ENCODE measurements at places on chromosomes 7 and 10.

DNA sequence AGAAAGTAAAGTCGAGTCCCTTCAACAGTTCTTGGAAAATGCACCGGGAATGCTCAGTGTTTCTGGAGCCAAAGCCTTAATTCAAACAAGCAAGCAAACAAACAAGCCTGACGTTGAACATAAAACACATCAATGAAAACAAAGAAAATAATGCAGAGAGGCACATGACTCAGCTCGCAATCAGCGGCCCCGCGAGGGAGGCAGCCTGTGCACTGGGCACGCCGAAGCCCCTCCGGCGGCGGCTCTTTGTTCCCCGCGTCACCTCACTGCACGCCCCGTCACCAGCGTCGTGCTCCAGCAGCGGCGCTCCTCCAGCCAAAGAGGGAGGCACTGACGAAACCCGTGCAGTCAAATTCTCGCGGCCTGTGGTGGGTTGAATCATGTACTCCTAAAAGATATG lies 151.5 kb downstream of the DNAJB6 start:
- peak; percentile 18 for DNase-seq
- peaks cover 26% of the 10 kb centered on the region for H3K36me3 ChIP-seq
- H3K4me1 ChIP-seq = peaks cover 37% of the 10 kb centered on the region
- H3K27me3 ChIP-seq = peaks cover 37% of the 10 kb centered on the region
- H3K4me3 ChIP-seq = no peak overlapping the region

- H3K36me3 ChIP-seq = peaks cover 9% of the 10 kb centered on the region
- no peak overlapping the region for H3K27ac ChIP-seq
- no peaks in the 10 kb centered on the region for H3K27me3 ChIP-seq
Observed at GRCh38 chr10:31953080-31953479, 24.4 kb upstream of the ARHGAP12 start.

DNA sequence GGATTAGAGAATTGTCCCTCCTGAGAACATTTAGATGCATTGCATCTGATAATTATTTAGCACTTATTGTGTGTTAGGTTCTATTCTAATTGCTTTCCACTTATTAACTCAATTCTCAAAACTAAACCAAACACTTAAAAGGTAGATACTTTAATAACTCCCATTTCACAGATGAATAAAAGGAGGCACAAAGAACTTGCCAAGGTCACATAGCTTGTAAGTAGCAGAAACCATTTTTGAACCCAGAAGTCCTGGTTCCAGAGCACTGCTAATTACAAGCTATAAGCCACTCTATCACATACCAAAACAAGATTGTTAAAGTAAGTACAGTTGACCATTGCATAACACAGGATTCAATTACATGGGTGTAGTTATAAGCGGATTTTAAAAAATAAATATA lies 164.9 kb downstream of the CPED1 start:
- no peaks in the 10 kb centered on the region for H3K4me1 ChIP-seq
- peaks cover 32% of the 10 kb centered on the region for H3K27me3 ChIP-seq
- H3K36me3 ChIP-seq = no peaks in the 10 kb centered on the region
- H3K27ac ChIP-seq = no peak overlapping the region
- DNase-seq = no peak

DNA sequence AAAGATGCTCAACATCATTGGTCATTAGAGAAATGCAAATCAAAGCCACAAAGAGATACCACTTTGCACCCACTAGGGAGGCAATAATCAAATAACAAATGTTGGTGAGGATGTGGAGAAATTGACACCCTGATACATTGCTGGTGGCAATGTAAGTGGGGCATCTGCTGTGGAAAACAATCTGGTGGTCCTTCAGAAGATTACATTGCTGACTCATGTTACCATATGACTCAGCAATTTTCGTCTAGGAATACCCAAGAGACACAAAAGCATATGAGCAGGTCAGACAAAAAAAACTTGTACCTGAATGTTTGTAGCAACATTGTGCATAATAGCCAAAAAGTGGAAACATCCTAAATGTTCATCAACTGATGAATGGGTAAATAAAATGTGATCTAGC lies 4.9 kb upstream of the CLDN3 start:
- DNase-seq = no peak
- H3K4me3 ChIP-seq = no peak overlapping the region
- no peak overlapping the region for H3K27ac ChIP-seq
- no peaks in the 10 kb centered on the region for H3K36me3 ChIP-seq
- peaks cover 23% of the 10 kb centered on the region for H3K27me3 ChIP-seq
- peaks cover 6% of the 10 kb centered on the region for H3K4me1 ChIP-seq

DNA sequence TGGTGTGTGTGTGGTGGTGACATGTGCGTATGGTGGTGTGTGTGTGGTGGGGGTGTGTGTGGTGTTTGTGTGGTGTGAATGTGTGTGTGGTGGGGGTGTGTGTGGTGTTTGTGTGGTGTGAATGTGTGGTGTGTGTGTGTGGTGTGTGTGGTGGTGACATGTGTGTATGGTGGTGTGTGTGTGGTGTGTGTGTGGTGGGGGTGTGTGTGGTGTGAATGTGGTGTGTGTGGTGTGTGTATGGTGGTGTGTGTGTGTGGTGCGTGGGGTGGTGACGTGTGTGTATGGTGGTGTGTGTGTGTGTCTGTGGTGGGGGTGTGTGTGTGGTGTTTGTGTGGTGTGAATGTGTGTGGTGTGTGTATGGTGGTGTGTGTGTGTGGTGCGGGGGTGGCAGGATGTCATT lies 453.1 kb downstream of the DNAJB6 start:
- no peak for DNase-seq
- H3K27ac ChIP-seq = peak overlapping the region; percentile 60
- H3K36me3 ChIP-seq = no peaks in the 10 kb centered on the region
- H3K4me1 ChIP-seq = no peaks in the 10 kb centered on the region
- H3K4me3 ChIP-seq = no peak overlapping the region
- H3K27me3 ChIP-seq = no peaks in the 10 kb centered on the region

- DNase-seq = peak; percentile 32
- H3K27ac ChIP-seq = no peak overlapping the region
- peaks cover 1% of the 10 kb centered on the region for H3K36me3 ChIP-seq
- H3K4me3 ChIP-seq = no peak overlapping the region
Observed at GRCh38 chr7:918441-919113, 35.9 kb downstream of the ADAP1 start.

DNA sequence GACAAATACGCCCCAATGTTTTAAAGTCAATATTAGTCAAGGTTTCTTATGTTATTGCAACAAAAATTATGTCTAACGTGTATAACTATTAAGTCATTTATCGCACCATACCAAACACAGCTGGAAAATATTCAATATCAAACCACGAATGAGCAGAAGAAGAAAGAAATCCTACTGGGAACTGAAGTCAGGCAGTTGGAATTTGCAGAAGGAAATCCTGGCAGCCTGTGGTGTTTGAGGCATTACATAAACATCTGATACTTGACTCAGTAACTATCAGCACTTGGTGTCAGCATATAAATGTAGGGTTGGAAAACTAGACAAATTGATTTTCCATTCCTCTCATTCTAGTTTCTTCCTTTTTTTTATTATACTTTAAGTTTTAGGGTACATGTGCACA lies 83.4 kb upstream of the NUPR2 start:
- H3K4me1 ChIP-seq = no peaks in the 10 kb centered on the region
- no peak for DNase-seq
- no peaks in the 10 kb centered on the region for H3K27me3 ChIP-seq
- no peak overlapping the region for H3K4me3 ChIP-seq

DNA sequence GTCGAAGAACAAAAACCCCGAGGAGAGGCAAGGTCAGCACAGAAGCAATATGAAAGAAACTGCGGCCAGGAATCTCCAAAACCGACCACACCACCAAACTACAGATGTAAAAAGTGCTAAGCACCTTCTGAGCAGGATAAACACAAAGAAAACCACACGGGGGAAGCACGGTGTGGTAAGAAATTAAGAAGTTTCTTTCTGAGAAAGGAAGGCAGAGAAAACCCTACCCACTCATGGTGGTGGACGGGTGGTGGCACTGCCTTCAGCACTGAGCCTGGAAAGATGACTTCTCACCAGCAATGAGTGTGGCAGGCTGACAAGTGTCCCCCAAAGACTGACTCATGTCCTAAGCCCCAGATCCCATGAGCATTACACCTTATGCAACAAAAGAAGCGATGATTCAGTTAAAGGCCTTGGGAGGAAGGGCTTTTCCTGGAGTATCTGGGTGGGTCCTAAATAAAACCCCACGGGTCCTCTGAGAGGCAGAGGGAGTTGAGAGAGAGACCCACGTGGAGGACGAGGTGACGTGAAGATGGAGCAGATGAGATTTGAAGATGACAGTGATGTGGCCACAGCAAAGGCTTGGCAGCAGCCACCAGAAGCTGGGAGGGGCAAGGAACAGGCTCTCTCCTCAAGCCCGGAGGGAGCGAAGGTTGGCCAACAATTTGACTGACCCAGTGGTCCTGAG lies 124.9 kb downstream of the DLG5 start:
- peaks cover 35% of the 10 kb centered on the region for H3K4me1 ChIP-seq
- H3K27me3 ChIP-seq = peaks cover 42% of the 10 kb centered on the region
- no peaks in the 10 kb centered on the region for H3K36me3 ChIP-seq
- peak; percentile 84 for DNase-seq
- H3K27ac ChIP-seq = peak overlapping the region; percentile 44

DNA sequence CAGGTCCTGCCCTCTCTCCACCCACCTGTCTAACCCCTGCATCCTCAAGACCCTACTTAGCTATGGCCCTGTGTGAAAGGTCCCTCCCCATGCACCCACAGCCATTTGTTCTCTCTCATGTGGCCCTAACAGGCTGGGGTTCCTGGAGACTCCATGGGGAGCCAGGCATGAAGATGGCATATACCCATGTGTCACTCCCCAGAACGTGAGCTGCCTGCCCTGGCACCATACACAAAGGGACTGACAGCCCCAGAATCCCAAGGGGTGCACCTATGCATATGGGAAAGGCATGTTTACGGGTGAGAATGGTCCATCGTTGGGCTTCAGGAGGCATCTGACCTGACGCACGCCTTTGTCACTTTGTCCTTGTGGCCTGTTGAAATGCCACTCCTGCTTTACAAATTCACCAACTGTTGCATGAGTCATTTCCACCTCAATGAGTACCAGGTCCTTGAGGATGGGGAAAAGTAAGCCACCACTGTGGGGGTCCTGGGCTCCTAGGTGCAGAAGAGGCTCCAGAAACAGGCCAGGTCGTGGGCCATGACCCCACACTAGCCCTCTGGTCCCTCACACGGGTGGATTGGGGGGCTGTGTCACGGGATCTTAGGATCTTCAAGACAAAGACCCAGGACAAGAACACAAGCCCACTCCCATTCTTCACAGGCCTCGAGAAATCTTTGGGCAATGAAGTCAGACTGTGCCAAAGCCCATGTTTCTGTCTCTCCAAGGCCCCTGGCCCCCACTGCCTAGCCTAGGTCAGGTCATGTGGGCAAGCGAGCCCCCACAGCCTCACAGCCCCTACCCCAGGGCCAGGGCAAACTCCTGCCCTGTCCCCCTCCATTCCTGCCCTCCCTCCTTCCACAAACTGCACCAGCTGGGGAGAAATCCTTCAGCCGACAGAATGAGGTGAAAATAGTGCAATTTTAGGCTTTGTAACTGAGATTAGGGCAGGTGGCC lies 8.6 kb downstream of the GPRIN2 start:
- no peak overlapping the region for H3K27ac ChIP-seq
- H3K4me3 ChIP-seq = no peak overlapping the region
- peak; percentile 45 for DNase-seq
- no peaks in the 10 kb centered on the region for H3K36me3 ChIP-seq
- no peaks in the 10 kb centered on the region for H3K4me1 ChIP-seq

GRCh38 chr10:51047857-51048256 lies 26.4 kb upstream of the PRKG1 start:
- H3K27me3 ChIP-seq = peaks cover 2% of the 10 kb centered on the region
- no peak overlapping the region for H3K4me3 ChIP-seq
- no peak for DNase-seq
- H3K36me3 ChIP-seq = no peaks in the 10 kb centered on the region

GRCh38 chr10:77955136-77955535 lies 28.6 kb upstream of the DLG5 start:
- no peak for DNase-seq
- H3K27me3 ChIP-seq = peaks cover 4% of the 10 kb centered on the region
- H3K4me1 ChIP-seq = no peaks in the 10 kb centered on the region
- no peak overlapping the region for H3K27ac ChIP-seq

- H3K27me3 ChIP-seq = no peaks in the 10 kb centered on the region
- no peak overlapping the region for H3K4me3 ChIP-seq
- DNase-seq = no peak
- no peak overlapping the region for H3K27ac ChIP-seq
- no peaks in the 10 kb centered on the region for H3K36me3 ChIP-seq
Observed at GRCh38 chr7:136229790-136230189, 252.6 kb upstream of the MTPN start.

- H3K4me3 ChIP-seq = no peak overlapping the region
- H3K36me3 ChIP-seq = no peaks in the 10 kb centered on the region
- no peak overlapping the region for H3K27ac ChIP-seq
- no peak for DNase-seq
Observed at GRCh38 chr7:86949052-86949778, 110.2 kb downstream of the ELAPOR2 start.

- peaks cover 14% of the 10 kb centered on the region for H3K27me3 ChIP-seq
- no peak overlapping the region for H3K27ac ChIP-seq
- DNase-seq = no peak
- H3K4me1 ChIP-seq = no peaks in the 10 kb centered on the region
Observed at GRCh38 chr7:106524690-106525059, 136.3 kb downstream of the CCDC71L start.

DNA sequence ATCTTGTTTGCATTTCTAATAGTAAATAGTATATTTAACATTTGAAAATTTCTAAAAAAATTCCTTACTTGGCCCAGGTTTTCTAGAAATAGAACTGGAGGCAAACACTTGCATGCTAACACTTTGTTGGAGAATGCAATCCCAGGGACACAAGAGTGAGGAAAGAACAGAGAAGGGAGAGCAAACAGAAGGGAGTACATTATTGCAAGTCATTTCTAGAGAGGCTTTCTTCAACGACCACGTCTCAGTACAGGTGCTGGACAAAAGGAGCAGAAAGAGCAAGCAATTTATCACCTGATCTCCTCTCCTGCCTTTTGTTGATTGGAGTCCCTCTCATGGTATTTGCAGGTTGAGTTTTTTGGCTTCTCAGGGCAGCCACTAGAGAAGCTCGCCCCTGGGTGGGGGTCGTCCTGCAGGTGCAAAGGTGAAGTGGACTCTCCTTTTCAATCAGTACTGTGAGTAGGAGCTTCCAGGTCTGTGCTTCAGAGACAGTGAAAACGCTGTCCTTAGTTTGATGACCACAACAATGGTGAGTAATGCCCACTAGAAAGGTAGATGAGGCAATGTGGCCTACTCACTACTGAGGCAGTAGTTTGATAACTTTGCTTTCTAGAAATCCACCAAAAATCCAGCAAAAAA lies 5.2 kb downstream of the CPED1 start:
- H3K27me3 ChIP-seq = peaks cover 46% of the 10 kb centered on the region
- H3K4me1 ChIP-seq = peaks cover 17% of the 10 kb centered on the region
- peaks cover 2% of the 10 kb centered on the region for H3K36me3 ChIP-seq
- no peak for DNase-seq
- no peak overlapping the region for H3K27ac ChIP-seq

DNA sequence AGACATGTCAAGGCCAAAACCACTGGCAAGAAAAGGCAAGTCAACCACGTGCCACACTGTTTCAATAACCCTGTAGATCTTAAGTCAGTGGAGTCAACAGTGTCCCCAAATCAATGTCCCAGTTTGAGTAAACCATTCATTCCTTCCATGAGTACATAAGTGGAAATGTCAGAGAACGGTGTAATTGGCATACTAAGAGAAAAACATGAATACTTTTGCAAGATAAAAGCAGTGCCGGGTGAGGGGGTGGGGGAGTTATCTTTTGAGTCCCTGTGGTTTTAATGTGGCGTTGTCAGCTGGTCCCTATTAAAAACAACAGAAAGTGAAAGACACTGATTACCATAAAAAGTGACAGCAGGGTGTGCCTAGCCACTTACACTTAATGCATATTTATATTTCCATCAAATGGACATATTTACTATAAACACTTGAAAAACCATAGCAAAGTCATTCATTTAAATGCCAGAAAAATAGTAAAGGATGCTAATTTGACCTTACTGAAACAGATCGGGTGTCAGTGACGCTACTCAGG lies 37.8 kb downstream of the RSU1 start:
- DNase-seq = peak; percentile 49
- H3K4me3 ChIP-seq = no peak overlapping the region
- H3K36me3 ChIP-seq = peaks cover 10% of the 10 kb centered on the region
- H3K4me1 ChIP-seq = peaks cover 18% of the 10 kb centered on the region
- H3K27me3 ChIP-seq = no peaks in the 10 kb centered on the region
